Panc1 (cell line): ENCODE measurements at places on chromosomes 3 and 15. TPM values are rescaled to one million over a fixed set of nuclear protein-coding genes. Genes with fewer than 3 reads are reported as not detected.

Gene CADPS
- total RNA-seq = not detected

Gene P2RY12
- not detected for total RNA-seq

Gene FGF12
- total RNA-seq = 0.51 TPM

Gene ATP8B4
- total RNA-seq = not detected

Gene MLF1
- total RNA-seq = 51.4 TPM

Gene TAGLN3
- not detected for total RNA-seq

Gene DOCK3
- total RNA-seq = 0.21 TPM

Gene RGMA
- 0.62 TPM for total RNA-seq

Gene ROBO1
- total RNA-seq = 61.6 TPM

Gene ABHD17C
- total RNA-seq = 16.3 TPM

Gene XIRP1
- not detected for total RNA-seq

GRCh38 chr3:21331857-21332256 lies 419.2 kb downstream of the ZNF385D start:
- no peaks in the 10 kb centered on the region for H3K36me3 ChIP-seq
- H3K4me3 ChIP-seq = no peak overlapping the region
- no peak overlapping the region for H3K27ac ChIP-seq
- no peaks in the 10 kb centered on the region for H3K27me3 ChIP-seq
- DNase-seq = no peak
- no peaks in the 10 kb centered on the region for H3K4me1 ChIP-seq

DNA sequence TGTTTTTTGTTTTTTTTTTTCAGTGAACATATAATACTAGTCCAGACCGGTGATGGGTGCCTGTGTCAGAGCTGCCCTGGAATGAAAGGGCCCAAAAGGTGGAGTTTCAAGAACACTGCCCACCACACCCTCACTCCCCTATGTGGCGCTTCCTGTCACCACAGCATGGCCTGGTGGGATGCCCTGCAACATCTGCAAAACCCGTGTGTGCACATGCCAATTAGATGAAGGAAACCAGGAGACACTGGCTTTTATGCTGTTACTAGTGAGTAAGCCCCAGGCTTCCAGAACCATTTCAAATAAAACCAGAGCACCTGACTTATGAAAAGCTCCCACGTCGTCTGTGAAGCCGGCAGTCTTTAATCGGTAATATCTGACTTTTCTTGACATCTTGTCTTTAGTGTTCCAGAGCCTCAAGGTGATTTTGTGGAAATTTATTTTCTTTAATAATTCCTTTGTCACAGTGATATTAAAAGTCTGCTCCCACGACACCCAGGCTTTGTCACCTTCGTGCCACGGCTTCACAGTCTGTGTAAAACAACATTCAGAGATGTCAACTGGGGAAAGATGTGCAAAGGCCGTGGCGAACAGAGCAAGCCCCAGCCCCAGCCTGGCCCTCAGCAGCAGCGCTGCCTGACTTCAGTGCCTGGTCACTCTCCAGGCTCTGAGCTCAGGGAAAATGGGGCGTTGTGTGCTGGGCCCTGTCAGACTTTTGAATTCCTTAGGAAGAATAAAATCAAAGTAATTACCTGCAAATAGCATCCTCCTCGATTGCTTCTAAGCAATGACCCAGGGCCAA lies 6.4 kb downstream of the CFAP92 start:
- no peaks in the 10 kb centered on the region for H3K27me3 ChIP-seq
- H3K4me3 ChIP-seq = no peak overlapping the region
- no peak for DNase-seq
- no peaks in the 10 kb centered on the region for H3K4me1 ChIP-seq

DNA sequence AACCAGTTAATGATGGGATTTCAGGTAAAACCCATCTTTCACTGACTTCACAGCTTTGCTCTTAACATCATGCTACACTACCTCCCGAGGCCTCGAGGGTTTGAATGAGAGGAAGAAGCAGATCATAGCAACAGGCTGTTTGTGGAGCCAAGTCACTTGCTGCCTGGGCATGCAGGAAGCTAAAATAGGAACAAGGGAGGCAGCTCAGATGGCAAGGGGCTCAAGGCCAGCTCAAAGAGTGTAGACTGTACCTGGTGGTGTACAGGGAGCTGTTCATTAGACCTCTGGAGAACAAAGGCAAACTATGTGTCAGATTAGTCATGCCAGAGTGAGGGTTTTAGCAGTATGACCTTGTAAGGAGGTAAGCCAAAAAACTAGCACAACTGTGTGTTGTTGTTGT lies 28.8 kb downstream of the ARRDC4 start:
- no peak overlapping the region for H3K4me3 ChIP-seq
- no peaks in the 10 kb centered on the region for H3K27me3 ChIP-seq
- no peaks in the 10 kb centered on the region for H3K36me3 ChIP-seq
- no peak overlapping the region for H3K27ac ChIP-seq
- no peaks in the 10 kb centered on the region for H3K4me1 ChIP-seq

- no peaks in the 10 kb centered on the region for H3K27me3 ChIP-seq
- H3K36me3 ChIP-seq = no peaks in the 10 kb centered on the region
- DNase-seq = no peak
- no peak overlapping the region for H3K4me3 ChIP-seq
- no peak overlapping the region; the same call in 1 of the 2 replicates for H3K27ac ChIP-seq
- H3K4me1 ChIP-seq = peaks cover 16% of the 10 kb centered on the region
Observed at GRCh38 chr3:153144071-153144470, 18.0 kb upstream of the RAP2B start.

GRCh38 chr3:43906849-43907507 lies 216.2 kb downstream of the ABHD5 start:
- H3K27me3 ChIP-seq = no peaks in the 10 kb centered on the region
- no peak overlapping the region for H3K4me3 ChIP-seq
- no peaks in the 10 kb centered on the region for H3K4me1 ChIP-seq
- no peak for DNase-seq
- H3K36me3 ChIP-seq = no peaks in the 10 kb centered on the region

- H3K4me3 ChIP-seq = peak overlapping the region; percentile 16; the same call in 1 of the 2 replicates
- H3K36me3 ChIP-seq = no peaks in the 10 kb centered on the region
- peaks cover 10% of the 10 kb centered on the region; the same call in 1 of the 2 replicates for H3K27me3 ChIP-seq
- DNase-seq = no peak
Observed at GRCh38 chr15:77819048-77819850, 186.5 kb upstream of the LINGO1 start.

- no peak overlapping the region for H3K27ac ChIP-seq
- no peak overlapping the region for H3K4me3 ChIP-seq
- H3K27me3 ChIP-seq = no peaks in the 10 kb centered on the region
- peaks cover 4% of the 10 kb centered on the region; the same call in 1 of the 2 replicates for H3K4me1 ChIP-seq
- no peak for DNase-seq
Observed at GRCh38 chr3:12832350-12833221, 8.8 kb downstream of the RPL32 start.

GRCh38 chr3:7518456-7518855 lies 657.5 kb downstream of the GRM7 start:
- no peaks in the 10 kb centered on the region for H3K36me3 ChIP-seq
- H3K4me3 ChIP-seq = no peak overlapping the region
- no peaks in the 10 kb centered on the region for H3K27me3 ChIP-seq
- no peak for DNase-seq

- no peaks in the 10 kb centered on the region for H3K27me3 ChIP-seq
- no peak overlapping the region for H3K4me3 ChIP-seq
- no peak for DNase-seq
- no peaks in the 10 kb centered on the region for H3K36me3 ChIP-seq
- no peak overlapping the region for H3K27ac ChIP-seq
Observed at GRCh38 chr15:35771746-35772442, 225.9 kb upstream of the DPH6 start.

DNA sequence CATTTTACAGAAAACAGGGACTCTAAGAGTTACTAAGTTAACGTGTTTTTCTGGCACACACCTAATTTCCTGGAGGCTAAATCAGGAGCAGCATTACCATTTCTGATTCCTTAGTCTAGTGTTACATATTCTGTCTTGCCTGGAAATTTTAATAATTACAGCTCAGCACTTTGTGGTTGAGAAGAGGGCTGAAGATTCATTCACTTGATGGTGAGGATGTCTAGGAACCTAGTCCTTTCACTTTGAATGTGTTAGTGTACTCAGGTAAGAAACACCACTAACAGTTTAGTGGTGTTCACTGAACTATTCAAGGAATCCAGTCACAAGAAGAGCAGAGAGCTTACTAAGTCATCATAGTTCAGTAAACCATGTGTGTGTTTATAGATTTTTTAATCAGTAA lies 102.8 kb downstream of the STT3B start:
- H3K27me3 ChIP-seq = no peaks in the 10 kb centered on the region
- peaks cover 5% of the 10 kb centered on the region; the same call in 1 of the 2 replicates for H3K36me3 ChIP-seq
- H3K4me1 ChIP-seq = no peaks in the 10 kb centered on the region
- no peak overlapping the region for H3K27ac ChIP-seq
- H3K4me3 ChIP-seq = no peak overlapping the region

GRCh38 chr3:161430307-161430706 lies 59.0 kb upstream of the SPTSSB start:
- no peaks in the 10 kb centered on the region for H3K36me3 ChIP-seq
- H3K27me3 ChIP-seq = no peaks in the 10 kb centered on the region
- DNase-seq = no peak

- H3K4me1 ChIP-seq = peaks cover 41% of the 10 kb centered on the region
- H3K36me3 ChIP-seq = no peaks in the 10 kb centered on the region
- peak overlapping the region; percentile 30; the same call in 1 of the 2 replicates for H3K27ac ChIP-seq
Observed at GRCh38 chr3:172079326-172079976, 40.1 kb downstream of the FNDC3B start.

- no peaks in the 10 kb centered on the region for H3K4me1 ChIP-seq
- no peak for DNase-seq
- H3K27me3 ChIP-seq = no peaks in the 10 kb centered on the region
Observed at GRCh38 chr15:50891159-50891558, 17.3 kb upstream of the AP4E1 start.

DNA sequence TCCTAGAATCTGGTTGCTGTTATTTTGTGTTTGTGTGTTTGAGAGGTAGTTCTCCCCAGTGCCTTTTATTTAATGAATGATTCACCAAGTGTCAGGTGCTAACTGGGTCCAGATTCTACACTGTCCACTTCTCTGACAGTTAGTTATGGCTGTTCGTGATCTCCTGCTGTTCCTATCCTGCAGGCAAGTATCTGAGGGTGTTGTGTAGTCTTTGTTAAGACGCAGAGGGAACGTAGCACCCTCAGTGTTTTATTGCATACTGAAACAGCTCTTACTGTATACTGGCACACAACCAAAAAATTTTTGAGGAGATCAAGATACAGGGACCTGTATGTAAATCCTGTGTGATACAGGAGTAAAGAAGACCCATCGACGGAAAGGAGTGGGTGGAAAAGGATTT lies 1271.3 kb downstream of the ROBO1 start:
- H3K4me1 ChIP-seq = no peaks in the 10 kb centered on the region
- H3K27me3 ChIP-seq = no peaks in the 10 kb centered on the region
- DNase-seq = no peak
- no peaks in the 10 kb centered on the region for H3K36me3 ChIP-seq

DNA sequence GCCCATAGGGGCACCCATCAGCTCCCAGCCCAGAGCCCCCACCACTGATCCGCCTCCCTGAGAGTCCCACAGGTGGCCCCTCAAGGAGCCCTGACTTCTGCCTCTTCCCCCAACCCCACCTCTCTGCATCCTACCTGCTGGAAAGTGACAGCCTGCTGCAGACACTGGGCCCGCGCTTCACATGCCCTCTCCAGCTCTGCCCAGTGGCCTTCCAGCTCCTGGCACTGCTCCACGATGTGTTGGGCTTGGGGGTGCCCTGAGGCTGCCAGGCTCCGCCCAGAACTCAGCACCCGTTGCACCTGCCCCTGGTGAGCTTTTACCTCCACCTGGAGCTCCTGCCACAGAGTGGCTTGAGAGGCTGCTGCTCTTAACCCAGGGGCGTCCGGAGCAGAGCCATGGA lies 20.1 kb downstream of the SPTBN5 start:
- no peak for DNase-seq
- H3K4me3 ChIP-seq = no peak overlapping the region
- peaks cover 9% of the 10 kb centered on the region; the same call in 1 of the 2 replicates for H3K4me1 ChIP-seq
- H3K36me3 ChIP-seq = no peaks in the 10 kb centered on the region

GRCh38 chr3:109869586-109869985 lies 532.2 kb upstream of the DPPA4 start:
- no peak overlapping the region for H3K27ac ChIP-seq
- H3K4me3 ChIP-seq = no peak overlapping the region
- H3K27me3 ChIP-seq = no peaks in the 10 kb centered on the region
- DNase-seq = no peak

DNA sequence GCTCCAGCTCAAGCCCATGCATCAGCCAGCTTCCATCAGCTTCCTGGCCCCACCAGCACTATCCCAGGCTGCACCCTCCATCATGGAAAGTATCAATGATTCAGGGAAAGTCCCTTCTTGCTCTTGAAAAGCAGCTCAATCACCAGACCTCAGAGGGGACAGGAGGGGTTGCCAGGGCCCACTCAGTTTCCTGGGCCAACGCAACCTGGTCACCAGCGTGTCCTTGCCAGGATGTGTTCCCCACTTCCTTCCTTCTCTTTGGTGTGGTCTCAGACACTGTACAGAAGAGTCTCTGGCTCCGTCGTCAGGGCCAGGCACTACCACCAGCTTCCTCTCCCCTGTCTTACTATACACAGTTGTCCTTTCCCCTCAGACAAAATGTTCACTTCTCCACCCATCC lies 3.0 kb downstream of the HDC start:
- H3K4me1 ChIP-seq = no peaks in the 10 kb centered on the region
- H3K27ac ChIP-seq = no peak overlapping the region
- H3K4me3 ChIP-seq = no peak overlapping the region
- DNase-seq = no peak

- no peak overlapping the region for H3K27ac ChIP-seq
- no peaks in the 10 kb centered on the region for H3K27me3 ChIP-seq
- H3K4me3 ChIP-seq = no peak overlapping the region
- no peak for DNase-seq
- H3K36me3 ChIP-seq = no peaks in the 10 kb centered on the region
Observed at GRCh38 chr3:46423588-46423987, 16.5 kb downstream of the CCRL2 start.

GRCh38 chr3:57815036-57815435 lies 58.9 kb downstream of the SLMAP start:
- no peaks in the 10 kb centered on the region; the same call in 1 of the 2 replicates for H3K4me1 ChIP-seq
- no peak overlapping the region for H3K4me3 ChIP-seq
- H3K36me3 ChIP-seq = no peaks in the 10 kb centered on the region
- no peaks in the 10 kb centered on the region for H3K27me3 ChIP-seq

DNA sequence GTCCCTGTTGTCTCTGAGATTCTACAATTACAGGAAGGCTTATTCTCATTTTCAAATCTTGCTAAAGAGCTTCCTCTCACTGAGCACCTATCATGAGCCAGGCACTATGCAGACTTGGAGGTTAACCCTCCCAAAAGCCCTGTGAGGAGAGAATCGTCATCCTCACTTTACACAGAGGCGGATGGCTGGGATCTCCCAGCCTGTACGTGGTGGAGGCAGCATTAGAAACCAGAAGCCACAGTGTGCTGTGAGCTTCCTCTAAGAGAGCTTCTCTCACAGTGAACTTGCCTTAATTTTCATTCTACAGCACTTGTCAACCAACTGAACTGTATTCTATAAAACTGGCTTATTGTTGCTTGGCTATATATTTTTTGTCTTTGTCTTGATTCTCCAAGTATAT lies 6.1 kb upstream of the DGKG start:
- no peaks in the 10 kb centered on the region for H3K4me1 ChIP-seq
- DNase-seq = no peak
- H3K27me3 ChIP-seq = peaks cover 67% of the 10 kb centered on the region

- H3K27me3 ChIP-seq = no peaks in the 10 kb centered on the region
- H3K36me3 ChIP-seq = no peaks in the 10 kb centered on the region
- H3K4me1 ChIP-seq = no peaks in the 10 kb centered on the region
- no peak overlapping the region for H3K27ac ChIP-seq
Observed at GRCh38 chr3:106251160-106251892, 382.5 kb upstream of the CBLB start.

- H3K4me3 ChIP-seq = no peak overlapping the region
- no peaks in the 10 kb centered on the region for H3K27me3 ChIP-seq
- H3K27ac ChIP-seq = no peak overlapping the region
- no peaks in the 10 kb centered on the region for H3K4me1 ChIP-seq
- H3K36me3 ChIP-seq = no peaks in the 10 kb centered on the region
Observed at GRCh38 chr3:10363935-10364334, 43.0 kb upstream of the SEC13 start.

GRCh38 chr15:56459096-56459495 lies 5.8 kb downstream of the MNS1 start:
- H3K36me3 ChIP-seq = no peaks in the 10 kb centered on the region
- no peak overlapping the region for H3K27ac ChIP-seq
- no peaks in the 10 kb centered on the region for H3K4me1 ChIP-seq
- no peak for DNase-seq
